G401 (cell line): ENCODE measurements at places on chromosomes 2 and 18.
A peak's percentile ranks its signal among the peaks of the same experiment; 100 is the strongest.

DNA sequence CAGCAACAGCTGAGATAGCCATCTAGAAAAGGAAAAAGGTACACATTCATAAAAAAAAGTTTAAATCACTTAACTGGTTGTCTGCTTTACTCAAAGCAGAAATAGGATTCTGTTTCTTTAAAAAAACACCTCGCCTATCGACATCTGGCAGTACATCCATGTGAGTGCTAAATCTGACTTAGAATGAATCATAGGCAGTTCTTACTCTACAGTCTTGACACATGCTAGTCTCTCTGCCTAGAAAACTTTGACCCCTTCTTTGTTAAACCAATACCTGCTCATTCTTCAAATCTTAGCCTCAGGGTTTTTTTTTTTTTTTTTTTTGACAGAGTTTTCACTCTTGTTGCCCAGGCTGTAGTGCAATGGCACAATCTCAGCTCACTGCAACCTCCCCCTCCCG, 37.1 kb upstream of the GPR75 start:
- DNase-seq = no peak

- no peak for DNase-seq
These were observed 52.7 kb upstream of the CCDC68 start for GRCh38 chr18:55012008-55012407.

GRCh38 chr2:197315371-197315770, 4.8 kb upstream of the ANKRD44 start:
- DNase-seq = no peak

DNA sequence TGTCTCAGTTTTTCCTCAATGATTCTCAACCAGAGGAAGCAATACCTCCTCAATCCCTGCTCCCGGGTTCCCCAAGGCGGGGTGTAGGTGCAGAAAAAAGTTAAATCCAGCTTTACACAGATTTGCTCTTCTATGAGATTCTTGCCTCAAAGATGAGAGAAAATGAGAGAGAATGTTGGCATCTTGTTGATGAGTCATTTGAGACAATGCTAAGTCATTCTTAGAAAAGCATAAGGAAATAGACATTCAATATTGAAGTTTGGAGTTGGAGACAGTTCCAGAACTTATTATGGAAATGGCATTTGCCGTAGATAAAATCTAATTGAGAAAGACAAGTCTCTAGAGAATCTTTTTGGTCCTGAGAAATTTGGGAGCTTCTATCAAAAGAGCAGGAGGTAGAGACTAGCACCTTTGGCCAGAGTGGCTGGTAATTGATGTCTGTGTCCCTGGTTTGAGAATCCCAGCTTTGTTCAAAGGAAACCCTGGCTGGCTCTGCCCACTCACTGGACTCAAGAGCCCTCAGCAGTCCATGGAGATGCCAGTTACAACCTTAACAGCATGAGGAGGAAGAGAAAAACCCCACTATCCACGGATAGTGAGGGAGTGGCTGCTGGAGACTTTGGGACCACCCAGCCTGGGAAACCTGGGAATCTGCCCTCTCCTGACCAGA, 181.2 kb downstream of the FAM124B start:
- DNase-seq = no peak

GRCh38 chr18:23114911-23115310, 20.4 kb upstream of the CABLES1 start:
- DNase-seq = no peak

GRCh38 chr2:61660511-61661388, 122.6 kb upstream of the XPO1 start:
- DNase-seq = peak; percentile 41

GRCh38 chr18:73059280-73059679, 191.5 kb upstream of the NETO1 start:
- DNase-seq = no peak

- DNase-seq = no peak
These were observed 245.1 kb downstream of the SOX11 start for GRCh38 chr2:5937321-5937720.

GRCh38 chr2:44452069-44452583, 90.4 kb downstream of the CAMKMT start:
- DNase-seq = no peak

DNA sequence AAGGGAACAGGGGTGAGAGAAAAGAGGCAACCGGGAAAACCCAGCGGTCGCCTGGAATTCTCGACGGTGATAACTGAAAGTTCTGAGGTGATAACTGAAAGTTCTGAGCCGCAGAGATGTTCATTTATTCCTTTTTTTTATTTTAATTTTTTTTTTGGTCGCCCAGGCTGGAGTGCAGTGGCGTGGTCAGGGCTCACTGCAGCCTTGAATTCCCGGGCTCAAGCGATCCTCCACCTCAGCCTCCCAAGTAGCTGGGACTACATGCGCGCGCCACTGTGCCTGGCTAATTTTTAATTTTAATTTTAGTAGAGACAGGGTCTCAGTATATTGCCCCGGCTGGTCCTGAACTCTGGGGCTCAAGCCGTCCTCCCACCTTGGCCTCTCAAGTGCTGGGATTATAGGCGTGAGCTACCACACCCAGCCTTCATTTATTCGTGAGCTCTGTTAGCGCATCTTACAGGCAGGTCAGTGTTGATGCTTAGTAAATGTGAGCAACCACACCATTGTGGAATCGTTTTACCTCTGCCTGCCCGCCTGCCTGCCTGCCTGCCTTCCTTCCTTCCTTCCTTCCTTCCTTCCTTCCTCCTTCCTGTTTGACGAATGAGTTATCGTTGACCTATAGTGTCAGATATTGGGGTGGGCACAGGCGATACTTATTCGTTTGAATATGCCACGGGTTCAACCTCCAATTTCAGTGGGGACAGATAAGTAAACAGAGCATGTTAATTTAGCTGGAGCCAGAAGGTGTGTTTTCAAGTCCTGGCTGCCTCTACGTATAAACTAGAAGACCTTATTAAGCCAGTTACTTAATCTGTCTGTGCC, 557 bp upstream of the E2F6 start:
- DNase-seq = no peak

GRCh38 chr2:147133286-147133908, 711.4 kb upstream of the ACVR2A start:
- no peak for DNase-seq

- DNase-seq = peak; percentile 32
These were observed 19.3 kb downstream of the SPEG start for GRCh38 chr2:219453671-219454590.

DNA sequence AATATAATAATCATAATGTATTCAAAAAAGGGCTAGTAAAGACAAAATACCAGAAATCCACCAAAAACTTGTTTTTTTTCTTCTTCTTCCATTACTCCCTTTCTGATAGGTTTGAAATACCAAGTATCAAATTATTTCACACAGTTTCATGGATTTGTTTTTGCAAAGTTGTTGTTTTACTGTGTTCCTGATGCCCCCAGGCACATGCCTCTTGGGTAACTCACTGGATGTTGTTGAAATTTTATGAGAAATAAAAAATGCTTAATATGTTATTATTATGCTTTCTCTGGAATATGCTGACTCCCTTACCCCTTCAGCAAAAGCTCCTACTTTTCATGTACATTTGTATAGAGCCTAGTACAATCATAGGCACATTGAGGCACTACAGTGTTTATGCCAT, 419.6 kb downstream of the NRXN1 start:
- DNase-seq = no peak

- no peak for DNase-seq
These were observed 29.4 kb upstream of the ST3GAL5 start for GRCh38 chr2:85917887-85918795.

DNA sequence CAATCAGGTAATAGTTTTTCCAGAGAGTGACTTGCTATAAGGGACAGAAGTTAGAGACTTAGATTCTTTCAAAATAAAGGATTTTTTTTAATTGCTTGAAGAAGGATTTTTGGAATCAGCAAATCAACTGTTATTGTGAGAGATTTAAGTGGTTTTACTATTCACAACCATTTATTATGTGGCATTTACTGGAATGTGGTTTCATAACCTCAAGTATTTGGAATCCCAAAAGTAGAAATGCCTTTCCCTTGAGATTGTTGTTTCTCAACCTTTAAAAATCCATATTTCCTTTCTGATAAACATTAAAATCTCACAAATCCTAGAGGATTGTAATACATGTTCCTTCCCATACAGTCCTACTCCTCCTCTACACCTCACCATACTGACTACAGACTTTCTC, 5.0 kb downstream of the TANK start:
- DNase-seq = no peak

DNA sequence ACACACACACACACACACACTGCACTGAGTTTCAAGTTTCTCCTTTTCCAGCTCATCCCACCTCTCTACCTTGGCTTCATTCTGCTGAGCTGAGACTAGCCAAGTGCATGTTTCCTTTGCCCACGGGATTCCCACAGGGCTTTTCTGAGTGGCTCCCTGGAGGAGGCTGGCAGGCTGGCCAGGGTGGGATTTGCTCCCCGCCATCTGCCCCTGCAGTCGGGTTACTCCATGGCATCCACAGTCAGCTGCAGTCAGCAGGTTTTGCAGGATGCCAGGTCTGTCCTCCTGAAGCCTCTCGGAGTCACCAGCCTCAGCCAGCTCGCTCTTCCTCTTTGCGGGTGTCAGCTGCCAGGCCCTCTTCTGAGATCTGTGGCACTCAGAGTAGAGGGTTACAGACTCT, 783.7 kb upstream of the SOX11 start:
- no peak for DNase-seq

- no peak for DNase-seq
These were observed 56.4 kb upstream of the OTOS start for GRCh38 chr2:240196716-240197461.

DNA sequence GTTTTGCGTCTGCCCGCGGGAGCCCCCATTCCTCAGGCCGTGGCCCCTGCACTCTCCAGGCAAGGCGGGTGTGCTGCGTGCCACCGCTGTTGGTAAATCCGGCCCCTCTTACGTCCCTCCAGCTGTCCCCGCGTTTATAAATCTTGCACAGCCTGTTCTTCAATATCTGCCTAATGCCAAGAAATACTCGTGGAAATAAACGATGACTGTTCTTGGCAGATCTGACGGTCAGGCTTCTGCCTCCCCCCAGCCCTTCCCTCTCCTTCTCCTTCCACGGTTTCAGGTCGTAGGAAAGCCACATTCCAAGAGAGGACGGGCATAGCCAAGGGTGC, 20.5 kb downstream of the ODC1 start:
- no peak for DNase-seq

DNA sequence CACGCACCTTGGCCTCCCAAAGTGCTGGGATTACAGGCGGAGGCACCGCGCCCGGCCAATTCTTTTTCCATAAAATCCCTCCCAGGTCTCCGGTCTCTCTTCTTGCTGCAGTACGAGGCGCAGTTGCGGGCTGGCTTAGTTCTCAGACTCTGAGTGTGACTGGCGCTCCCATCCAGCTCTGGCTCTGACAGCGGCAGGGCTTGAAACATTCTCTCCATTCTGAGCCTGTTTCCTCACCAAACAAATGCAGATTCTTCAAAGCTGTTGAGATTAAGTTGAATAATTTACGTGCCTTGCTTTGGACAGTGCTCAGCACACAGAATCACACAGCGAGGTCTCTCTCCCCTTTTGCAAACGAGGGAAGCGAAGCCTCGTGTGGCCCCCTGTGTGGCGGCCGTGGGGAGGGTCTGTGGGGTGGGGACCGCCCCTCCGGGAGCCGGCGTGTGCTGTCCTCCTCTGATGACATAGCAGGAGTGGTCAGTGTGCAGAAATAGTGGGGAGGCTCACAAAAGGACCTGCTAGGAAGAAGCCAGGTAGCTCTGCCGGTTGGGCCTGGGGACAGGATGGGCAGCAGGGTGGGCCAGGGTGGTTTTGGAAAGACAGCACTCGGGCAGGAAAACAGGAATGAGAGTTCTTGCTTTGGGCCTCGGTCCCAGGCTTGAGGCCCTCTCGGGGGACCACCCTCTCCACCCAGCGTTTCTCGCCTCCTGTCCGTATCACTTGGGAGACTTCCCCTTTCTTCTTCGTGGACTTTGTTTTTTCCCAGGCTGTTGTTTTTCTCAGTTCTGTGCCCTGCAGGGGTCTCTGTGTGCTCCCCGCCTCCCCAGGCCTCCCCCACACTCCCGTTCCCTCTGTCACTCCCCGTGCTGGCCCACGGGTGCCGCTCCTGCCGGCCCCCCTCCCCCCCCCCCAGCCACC, 75.0 kb downstream of the KCNG2 start:
- DNase-seq = no peak

- no peak for DNase-seq
These were observed 824.0 kb upstream of the ID2 start for GRCh38 chr2:7857904-7858303.

DNA sequence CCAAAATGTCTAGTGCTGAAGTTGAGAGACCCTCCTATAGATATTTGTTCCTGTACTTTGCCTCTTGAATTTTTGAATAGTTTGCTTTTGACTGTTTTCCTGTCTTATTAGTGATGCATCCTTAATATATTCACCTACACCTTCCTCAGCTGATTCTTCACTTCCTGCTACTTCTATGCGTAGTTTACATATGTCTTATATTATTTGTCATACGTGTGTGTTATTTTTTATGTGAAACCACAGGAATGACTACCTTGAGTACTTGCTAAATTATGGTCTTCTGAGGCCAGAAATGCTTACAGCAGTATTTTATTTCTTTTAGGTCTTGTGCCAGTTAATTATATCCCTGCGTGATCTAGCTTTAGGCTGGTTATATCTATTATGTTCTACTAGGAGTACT, 9.9 kb downstream of the UBE2E3 start:
- DNase-seq = no peak

GRCh38 chr2:100239486-100240210, 82.7 kb downstream of the LONRF2 start:
- no peak for DNase-seq

DNA sequence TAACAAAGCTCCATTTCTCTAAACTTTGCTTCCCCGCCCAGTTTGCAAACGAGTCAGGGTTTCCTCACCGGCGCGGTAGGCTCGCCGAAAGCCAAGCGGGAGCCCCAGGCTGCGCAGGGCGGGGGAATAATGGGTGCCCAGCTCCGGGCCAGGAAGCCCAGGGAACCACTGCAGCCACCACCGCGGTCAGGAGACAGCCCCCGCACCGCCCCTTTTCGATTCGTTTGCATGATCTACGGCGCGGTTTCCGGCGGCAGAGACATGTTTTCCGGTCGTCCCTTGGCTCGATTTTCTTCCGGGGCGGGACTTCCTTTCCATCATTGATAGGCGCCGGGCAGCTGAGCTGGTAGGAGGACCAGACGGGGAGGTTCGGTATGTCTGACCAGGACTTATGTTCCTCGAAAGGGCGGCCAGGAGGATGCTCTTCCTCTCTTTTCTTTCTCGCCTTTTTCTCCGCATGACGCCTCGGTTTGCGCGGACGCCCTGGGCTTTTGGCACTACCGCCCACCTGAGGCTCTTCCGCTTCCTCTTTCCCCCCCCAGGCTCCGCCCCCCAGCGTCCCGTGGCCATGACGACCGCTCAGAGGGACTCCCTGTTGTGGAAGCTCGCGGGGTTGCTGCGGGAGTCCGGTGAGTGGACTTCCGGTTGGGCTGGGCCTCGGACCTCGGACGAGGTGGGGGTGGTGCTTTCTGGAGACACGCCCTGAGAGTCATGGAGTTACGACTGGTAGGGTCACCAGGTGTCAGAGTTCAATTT, at the start of gene STK11IP:
TSS of gene STK11IP (plus strand) at position 306 of the 756 bp plus-strand sequence. CDS start at position 569, 263 bp downstream.
- peak; percentile 96 for DNase-seq

DNA sequence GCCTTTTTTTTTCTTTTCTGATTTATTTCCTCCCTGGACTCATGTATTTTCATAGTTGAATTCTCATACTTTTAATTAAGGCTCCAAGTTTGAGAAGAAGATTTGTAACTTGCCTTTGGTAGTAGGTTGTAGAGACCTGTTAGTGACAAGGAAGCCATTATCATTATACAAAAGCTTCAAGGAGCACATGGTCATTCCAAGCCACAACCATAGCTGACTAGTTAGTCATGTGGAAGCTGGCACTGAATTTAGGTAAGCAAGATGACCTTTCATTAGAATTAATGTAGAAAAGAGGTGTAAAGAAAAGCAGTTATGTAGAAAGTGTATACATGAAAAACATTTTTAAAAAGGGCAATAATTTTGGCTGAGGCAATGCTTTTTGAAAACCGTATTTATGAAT, 89.7 kb downstream of the LRP1B start:
- no peak for DNase-seq

- DNase-seq = no peak
These were observed 63.6 kb downstream of the INSIG2 start for GRCh38 chr2:118151831-118152230.
